Gastroesophageal sphincter (tissue), 4 donors: ENCODE measurements at places on chromosomes 11 and 22. TPM values are rescaled to one million over a fixed set of nuclear protein-coding genes. Genes with fewer than 3 reads are reported as not detected.

- peak; percentile 71 for ATAC-seq
Measured at GRCh38 chr22:42906605-42907348, 49.7 kb upstream of the ARFGAP3 start.

DNA sequence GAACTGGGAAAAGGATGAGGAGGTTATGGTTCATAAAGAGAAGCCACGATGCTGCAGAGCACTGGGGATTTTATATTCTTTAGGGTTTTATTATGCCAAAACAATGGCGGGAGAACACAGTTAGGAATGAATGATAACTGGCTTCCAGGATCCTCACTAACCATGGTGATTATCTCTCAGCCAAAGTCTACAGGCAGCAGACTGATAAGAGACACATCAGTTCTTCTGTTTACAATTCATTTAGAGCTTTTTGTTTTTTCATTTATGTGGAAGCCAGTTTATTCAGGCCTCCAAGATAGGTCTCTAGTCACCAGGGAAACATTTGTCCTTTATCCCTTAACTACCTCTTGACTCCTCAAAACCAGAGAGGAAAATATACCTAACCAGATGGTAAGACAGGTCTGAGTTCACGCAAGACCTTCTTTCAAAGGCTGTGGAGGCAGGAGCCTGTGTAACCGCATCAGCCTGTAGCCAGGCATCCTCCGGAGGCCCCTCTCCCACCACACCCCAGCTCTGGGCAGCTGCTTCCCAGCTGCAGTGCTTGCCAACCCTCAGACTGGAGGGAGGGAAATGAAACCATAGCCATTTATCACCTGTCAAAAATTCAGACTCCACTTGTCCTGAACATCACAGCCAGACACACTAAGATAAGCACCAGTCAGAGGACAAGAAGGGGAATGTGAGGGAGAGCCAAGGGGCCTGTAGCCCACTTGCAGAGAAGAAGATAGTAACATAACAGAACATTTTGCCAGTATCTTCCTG is 57.2 kb upstream of the FAM181B start:
- no peak for ATAC-seq

DNA sequence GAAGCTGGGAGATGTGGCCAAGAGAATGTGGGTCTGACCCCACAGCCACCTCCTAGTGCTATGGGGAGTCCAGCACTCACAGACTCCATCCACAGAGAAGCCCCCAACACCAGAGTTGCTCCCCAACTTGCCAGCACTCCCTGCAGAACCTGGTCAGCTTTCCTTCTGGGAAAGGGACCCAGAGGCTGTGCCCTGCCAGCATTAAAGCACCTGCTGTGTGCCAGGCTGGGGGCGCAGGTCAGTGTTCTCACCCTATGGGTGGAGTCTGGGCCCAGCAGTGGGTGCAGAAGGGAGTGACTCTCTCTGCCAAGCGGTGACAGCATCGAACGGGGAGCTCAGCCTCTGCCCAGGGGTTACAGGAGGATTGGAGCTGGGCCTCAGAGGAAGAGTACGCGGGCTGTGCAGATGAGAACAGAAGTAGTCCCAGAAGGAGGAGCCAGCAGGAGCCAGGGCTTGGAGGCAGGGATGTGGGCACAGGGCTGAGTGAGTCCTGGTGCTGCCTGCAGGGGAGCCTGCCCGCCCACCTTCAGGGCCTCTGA is 114.4 kb downstream of the MPPED1 start:
- no peak for ATAC-seq

Gene OR51B5
- not detected for total RNA-seq

GRCh38 chr11:111441443-111441842 is 62.4 kb upstream of the POU2AF1 start:
- no peak for ATAC-seq
